ENCODE measurements at places on chromosomes 11 and 22.
A peak's percentile ranks its signal among the peaks of the same experiment; 100 is the strongest.

GRCh38 chr22:19994851-19995610 lies 21.6 kb downstream of the ARVCF start:
- no peak for DNase-seq

GRCh38 chr11:114031967-114032320 lies 27.6 kb upstream of the ZBTB16 start:
- DNase-seq: no peak

- DNase-seq: no peak
These were observed 4.2 kb downstream of the API5 start for GRCh38 chr11:43315966-43316365.

DNA sequence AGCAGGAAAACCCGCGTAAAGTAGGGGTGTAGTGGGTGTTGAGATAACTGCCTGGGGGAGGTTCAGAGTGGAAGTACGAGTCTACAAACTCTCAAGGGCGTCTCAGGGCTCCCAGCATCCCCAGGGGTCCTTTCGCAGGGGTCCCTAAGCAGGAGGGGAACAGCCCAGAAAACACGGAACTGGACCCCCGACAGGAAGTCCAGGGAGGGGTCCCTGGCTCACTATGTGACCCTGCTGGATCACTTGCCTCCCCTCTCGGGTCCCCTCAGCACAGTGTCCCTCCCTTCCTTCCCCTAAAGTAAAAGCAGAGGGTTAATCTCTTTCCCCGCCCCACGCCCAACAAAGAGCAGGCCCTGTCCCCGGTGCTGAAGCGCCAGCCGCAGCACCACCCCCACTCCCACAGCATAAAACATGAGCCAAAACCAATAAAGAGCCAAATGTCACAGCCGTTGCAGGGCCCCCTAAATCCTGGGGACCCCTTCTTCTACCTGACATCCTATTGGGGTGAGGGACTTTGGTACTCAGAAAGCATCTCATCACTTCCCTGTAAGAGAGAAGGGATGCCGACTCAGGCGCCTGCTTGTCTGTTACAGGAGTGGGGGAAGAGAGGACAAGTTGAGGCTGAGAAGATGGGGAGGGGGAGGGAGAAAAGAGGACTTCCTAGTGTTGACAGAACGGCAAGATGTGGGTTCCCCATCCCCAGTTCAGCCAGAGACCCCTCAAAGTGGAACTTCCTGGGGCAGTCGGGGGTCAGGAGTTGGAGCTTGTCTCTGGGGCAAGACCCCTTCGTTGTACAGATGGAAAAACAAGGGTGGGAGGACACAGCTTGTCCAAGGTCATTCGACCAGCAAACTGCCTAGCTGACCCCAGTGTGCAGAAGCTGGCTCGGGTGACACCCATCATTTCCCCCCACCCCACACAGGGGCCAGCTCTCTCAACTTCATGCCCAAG lies 1.4 kb upstream of the NEFH start:
- DNase-seq: peak; percentile 56

DNA sequence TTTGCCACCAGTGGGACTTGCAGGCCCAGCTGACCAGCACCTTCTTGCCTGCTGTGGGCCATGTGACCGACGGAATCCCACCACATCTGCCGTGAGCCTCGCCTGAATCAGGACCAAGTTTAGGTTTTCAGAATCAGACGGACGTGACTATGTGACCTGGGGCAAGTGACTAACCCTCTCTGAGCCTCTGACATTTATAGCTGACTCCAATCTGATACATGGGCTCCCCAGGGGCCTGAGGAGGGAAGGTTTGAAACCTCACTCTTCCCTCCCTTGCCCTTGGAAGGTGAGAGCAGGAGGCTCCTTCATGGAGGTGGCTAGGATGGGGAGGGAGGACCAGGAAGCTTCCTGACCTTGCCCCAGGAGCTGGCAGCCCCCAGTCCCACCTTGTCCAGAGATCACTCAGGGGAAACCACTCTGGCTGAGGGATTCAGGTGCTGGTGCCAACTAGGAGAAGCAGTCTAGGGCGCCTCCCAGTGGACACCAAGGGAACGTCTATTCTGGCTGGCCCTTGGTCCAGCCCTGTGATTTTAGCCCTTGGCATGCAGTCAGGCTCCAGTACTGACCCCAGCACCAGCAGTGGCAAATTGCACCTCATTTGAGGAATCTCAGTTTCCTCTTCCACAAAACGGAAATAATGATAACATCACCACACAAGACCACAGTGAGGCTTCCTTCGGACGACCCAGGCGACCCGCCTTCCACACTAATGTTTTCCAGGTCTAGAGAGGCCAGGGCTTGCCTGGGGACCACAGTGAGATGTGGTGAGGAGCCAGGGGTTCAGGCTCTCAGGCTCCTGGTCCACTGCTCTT lies 47.2 kb upstream of the SYT7 start:
- peak; percentile 92 for DNase-seq

- no peak for DNase-seq
These were observed 7.4 kb downstream of the SLN start for GRCh38 chr11:107704451-107704850.

DNA sequence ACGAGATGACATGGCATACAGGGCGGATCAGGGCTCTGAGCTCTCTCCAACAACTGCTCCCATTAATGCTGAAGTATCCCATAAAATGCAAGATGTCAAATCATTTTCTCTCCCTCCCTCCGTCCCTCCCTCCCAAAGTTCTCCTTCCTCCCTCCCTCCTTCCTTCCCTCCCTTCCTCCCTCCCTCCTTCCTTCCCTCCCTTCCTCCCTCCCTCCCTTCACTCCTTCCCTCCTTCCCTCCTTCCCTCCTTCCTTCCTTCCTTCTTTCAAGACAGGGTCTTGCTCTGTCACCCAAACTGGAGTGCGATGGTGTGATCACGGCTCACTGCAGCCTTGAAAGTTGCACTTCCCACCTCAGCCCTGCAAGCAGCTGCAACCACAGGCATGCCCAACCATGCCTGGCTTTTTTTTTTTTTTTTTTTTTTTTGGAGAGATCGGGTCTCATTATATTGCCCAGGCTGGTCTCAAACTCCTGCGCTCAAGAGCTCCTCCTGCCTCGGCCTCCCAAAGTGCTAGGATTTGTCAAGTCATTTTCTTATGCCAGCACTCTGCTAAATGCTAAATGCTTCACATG lies 38.2 kb downstream of the TXN2 start:
- DNase-seq: no peak

- DNase-seq: peak; percentile 97
These were observed 7.4 kb downstream of the CD82 start for GRCh38 chr11:44572884-44573283.

GRCh38 chr11:117231842-117232091 lies at the start of gene PCSK7:
Gene PCSK7 (minus strand): TSS chr11:117232073. CDS start chr11:117229844, 2,229 bp downstream.
- no peak for DNase-seq

- no peak for DNase-seq
These were observed 38.1 kb downstream of the DIXDC1 start for GRCh38 chr11:111975076-111975806.

- no peak for DNase-seq
These were observed 10.5 kb downstream of the SMTNL1 start for GRCh38 chr11:57547854-57548377.

DNA sequence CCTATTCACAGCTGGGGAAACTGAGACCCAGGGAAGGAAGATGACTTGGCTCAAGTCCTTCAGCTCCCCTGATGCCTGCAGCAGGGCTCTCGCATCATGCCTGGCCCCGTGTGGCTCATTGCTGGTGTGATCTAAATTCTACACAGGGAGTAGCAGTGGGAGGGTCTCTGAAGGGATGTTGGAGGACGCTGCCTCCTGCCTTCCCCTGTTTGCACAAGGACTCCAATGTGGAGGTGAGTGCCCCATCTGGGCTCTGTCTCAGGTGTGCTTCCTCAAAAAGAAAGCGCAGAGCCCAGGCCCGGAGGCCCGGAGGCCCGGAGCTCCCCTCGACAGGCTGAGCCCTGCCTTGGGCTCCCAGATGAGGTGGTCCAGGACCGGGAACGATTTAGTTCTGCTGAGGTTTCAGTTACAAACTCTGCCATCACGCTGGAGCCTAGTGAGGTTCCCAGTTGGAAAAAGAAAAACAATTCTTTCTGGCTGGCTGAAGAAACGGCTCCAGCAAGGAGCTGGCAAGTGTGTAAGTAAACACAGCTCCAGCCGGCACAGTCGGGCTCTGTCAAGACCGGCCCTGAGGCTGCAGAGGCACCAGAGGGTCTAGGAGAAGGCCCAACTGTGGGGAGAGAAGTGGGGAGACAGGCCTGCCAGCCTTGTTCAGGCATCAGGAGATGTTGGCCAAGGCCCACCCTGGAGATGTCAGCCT lies 49.8 kb downstream of the NAT10 start:
- DNase-seq: no peak

GRCh38 chr22:19868773-19869471 lies 14.2 kb upstream of the GNB1L start:
- peak; percentile 2 for DNase-seq

GRCh38 chr22:37183432-37184379 lies 4.3 kb downstream of the C1QTNF6 start:
- peak; percentile 43 for DNase-seq

DNA sequence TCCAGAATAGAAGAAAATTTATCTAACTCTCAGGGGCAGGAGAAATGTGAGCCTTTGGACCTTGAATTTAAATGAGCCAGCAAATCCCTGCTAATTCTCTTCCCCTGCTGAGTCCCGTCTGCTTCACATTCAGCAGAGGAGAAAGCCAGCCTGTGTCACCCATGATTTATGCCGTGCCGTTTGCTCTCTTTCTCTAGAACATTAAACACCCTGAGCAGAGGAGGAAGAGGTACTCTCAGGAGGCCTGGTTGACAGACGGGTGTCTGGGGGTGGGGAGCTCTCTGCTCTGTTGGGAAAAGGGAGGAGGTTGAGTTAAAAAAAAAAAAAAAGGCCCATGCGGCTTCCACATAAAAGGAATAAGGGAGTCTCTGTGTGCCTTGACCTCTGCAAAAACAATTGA lies 11.3 kb upstream of the MTMR3 start:
- peak; percentile 42 for DNase-seq

DNA sequence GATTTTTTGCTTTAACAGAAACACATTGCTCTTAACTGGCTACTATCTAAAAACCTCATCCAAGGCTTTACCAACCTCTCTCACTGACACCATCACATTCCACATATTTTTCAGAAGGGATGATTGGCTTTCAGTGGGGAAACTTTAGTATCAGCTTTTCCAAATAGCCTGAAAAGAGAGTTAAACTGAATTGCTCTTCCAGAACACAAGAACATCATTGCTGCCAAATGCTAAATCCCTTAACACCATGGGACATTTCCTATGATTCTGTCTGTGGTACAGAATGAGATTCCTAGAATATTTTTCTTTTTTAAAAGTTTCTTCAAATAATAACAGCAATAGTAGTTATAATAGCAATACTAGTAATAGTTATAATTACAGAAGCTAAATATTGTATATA lies 45.4 kb downstream of the SOX6 start:
- no peak for DNase-seq

DNA sequence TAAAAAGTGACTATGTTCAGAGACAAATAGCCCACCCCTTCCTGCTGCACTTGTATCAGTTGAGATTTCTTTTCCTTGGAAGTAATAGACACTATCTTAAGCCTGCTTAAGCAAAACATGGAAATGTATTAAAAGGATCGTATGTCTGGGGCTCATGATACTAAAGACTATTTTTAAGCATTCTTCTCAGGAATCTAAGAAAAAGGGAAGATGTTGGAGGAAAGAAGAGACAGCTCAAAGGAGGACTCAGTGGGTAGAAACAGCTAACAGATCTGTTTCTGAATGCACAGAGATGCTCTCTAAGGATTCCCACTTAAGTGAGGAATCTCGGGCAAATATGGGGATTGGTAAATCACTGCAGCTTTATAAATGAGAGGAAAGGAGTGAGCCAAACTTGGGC lies 62.5 kb downstream of the FAM76B start:
- no peak for DNase-seq

DNA sequence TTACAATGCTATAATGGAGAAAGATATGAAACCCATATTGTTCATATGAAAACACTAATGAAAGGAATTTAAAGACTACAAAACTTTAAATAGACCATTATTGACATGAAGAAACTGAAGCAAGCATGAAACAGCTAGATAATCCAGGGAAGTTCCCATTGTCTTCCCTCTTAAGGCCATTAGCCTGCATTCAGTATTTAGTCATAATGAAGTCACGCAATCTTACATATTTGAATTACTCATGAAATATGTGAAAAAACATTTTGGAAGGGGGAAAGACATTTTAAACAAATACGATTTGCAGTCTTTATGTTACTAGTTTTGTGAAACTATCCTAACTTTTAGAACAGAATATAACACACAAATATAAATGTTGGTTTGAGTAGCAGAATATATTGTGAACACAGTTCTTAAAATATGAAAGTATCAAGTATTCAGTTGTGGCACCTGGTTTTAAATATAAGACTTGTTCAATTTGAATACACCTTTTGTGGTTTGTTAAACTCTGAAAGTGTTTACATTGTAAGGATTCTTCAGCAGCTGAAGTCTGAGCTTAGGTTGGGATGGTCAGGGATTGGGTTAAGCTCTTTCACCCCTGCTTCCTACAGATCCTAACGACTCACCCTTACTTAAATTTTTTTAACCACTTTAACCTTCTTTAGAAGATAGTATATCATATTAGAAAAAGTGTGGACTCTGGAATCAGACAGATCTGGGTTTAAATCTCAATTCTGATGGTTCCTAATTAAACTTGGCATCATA lies 500.3 kb upstream of the TENM4 start:
- no peak for DNase-seq

DNA sequence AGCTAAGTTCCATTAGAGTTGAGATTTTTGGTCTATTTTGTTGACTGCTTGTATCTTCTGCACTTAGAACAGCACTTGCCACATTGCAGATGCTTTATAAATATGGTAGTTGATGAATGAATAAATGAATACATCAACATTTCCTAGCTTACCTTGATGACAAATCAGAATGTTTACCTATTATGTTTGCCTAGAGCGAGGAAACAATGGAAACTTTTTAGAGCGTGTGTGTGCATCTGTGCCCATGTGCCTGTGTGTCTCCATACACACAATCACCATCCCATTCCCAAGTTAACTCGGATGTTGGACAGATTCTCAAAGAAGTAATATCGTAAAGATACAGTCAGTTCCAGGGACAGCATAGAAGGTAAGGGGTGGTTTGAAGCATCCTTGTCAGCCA lies 139.1 kb downstream of the DBX1 start:
- no peak for DNase-seq

DNA sequence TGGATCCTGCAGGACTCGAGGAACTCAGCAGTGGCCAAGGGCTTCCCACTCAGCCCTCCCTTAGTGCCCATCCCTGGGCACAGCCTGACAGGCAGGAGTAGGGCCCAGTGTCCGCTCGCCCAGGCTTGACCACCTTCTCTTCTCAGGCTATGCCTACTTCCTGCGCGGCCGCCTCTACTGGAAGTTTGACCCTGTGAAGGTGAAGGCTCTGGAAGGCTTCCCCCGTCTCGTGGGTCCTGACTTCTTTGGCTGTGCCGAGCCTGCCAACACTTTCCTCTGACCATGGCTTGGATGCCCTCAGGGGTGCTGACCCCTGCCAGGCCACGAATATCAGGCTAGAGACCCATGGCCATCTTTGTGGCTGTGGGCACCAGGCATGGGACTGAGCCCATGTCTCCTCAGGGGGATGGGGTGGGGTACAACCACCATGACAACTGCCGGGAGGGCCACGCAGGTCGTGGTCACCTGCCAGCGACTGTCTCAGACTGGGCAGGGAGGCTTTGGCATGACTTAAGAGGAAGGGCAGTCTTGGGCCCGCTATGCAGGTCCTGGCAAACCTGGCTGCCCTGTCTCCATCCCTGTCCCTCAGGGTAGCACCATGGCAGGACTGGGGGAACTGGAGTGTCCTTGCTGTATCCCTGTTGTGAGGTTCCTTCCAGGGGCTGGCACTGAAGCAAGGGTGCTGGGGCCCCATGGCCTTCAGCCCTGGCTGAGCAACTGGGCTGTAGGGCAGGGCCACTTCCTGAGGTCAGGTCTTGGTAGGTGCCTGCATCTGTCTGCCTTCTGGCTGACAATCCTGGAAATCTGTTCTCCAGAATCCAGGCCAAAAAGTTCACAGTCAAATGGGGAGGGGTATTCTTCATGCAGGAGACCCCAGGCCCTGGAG lies 3.3 kb upstream of the SMARCB1 start:
- DNase-seq: no peak
